ENCODE measurements at places on chromosomes 13 and 19.

- no peak for DNase-seq
Observed at GRCh38 chr13:111661052-111661451, 340.6 kb downstream of the TEX29 start.

DNA sequence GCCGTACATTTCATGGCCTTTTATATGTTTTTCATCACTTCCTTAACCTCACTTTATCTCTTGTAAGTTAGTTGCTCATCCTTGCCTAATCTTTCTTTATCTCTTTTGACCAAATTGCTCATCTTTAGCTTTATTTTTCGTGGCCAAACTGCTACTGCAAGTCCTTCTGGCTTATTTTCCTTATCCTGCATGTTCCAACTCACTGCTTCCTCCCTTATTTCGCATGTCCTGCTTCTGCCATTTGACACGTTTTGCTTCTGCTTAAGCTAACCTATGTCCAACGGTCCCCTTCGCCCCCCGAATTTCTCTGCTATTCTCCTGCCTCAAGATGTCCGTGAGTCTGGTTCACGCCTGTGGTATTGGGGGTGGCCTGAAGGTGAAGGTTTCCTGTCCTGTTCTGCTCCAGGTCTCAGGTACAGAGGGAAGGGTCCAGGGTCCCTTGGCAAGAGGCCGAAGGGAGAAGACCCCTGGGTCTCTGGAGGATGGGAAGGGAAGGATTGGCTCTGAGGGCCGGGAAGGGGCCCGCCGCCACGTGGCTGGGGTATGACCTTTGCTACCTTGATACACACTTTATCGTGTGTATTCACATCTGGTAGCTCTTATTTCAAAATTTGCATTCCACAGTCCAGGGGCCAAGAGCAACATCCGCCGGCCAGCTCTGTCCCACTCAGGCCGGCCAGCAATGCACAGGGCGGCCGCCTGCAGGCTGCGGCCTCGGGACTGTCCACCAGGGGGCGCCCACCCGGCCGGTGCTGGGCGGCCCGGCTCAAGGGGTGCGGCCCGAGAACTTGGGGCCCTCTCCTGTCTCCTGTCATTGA, 2.9 kb upstream of the C19orf85 start:
- peak; percentile 36 for DNase-seq

DNA sequence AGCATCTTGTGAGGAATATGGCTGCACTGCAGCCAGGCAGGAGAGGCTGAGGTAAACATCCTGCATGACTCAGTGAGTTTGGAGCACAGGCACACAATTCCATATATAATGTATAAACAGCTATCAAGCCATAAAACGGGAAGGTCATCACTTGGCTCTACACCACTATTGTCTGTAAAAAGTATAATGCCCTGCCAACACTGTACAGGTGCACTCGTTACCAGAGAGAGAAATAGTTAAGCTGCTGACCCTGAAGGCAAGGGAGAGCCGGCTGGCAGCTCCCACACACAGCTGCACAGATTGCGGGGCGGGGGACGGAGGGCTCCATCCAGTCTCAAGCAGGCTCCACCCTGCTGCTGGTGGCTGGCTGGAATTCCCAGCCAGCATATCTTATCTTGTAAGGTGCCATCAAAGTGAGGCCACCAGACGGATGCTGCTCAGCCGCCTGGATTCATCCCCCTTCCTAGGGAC, 668.1 kb downstream of the SLITRK5 start:
- DNase-seq = no peak

GRCh38 chr19:31054430-31054829, 294.8 kb downstream of the TSHZ3 start:
- no peak for DNase-seq

GRCh38 chr19:33022472-33023116, 42.1 kb downstream of the RHPN2 start:
- no peak for DNase-seq

- no peak for DNase-seq
Observed at GRCh38 chr13:43848001-43848649, 31.4 kb downstream of the CCDC122 start.

DNA sequence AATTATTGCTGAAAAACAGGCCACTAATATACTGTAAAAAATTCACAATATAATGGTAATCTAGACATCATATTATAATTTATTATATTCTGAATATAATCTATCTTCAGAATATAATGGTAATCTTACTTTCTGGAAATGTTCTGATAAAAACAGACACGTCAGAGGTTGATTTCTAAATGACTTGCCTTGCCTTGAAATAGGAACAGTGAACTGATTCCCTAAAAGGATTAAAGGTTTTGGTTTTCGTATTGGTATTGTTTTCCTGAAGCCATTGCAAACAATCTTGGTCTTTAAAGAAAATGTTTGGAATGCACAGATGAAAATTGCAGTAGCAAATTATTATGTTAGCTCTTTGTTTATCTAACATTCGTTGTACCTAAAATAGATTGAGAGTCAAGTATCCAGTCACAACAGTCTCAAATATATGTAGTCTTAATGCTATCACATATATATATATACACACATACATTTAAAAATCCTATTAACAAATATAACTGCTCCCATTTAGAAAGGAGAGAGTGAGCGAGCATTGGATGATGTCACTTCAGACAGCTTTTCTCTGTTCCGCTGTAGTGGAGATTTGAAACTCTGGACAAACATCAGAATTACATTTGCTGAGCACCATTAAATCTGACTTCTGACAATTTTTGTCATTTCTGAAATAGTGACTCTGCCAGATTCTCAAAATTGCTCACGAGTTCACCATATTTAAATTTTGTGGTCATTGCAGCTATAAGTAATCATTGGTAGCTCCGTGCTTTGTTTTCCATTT, 1.7 kb downstream of the ITM2B start:
- DNase-seq = no peak

- DNase-seq = no peak
Observed at GRCh38 chr13:40094056-40094455, 438.6 kb downstream of the COG6 start.

GRCh38 chr19:14655726-14656125, 18.9 kb downstream of the ADGRE3 start:
- no peak for DNase-seq

DNA sequence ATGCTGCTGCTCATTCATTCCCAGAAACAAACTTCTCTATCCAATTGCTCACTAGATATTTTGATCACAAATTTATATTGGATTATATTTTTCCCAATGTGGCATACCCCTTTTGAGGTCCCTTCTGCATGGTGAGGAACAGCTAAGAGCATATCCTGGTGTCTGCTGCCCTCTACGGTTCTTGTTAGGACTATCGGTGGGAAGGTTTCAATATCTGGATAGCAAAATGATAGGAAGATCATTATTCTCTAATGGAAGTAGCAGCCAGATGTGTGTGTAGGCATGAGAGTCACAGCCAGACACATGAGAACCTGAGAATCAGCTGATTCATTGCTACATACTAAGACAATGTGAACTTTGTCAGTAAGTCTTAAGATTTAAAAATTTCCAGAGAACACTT, 1422.4 kb upstream of the MIR17HG start:
- DNase-seq = no peak

- no peak for DNase-seq
Observed at GRCh38 chr13:46032341-46032740, 20.2 kb downstream of the ZC3H13 start.

- no peak for DNase-seq
Observed at GRCh38 chr13:26502826-26503225, 54.7 kb upstream of the WASF3 start.

DNA sequence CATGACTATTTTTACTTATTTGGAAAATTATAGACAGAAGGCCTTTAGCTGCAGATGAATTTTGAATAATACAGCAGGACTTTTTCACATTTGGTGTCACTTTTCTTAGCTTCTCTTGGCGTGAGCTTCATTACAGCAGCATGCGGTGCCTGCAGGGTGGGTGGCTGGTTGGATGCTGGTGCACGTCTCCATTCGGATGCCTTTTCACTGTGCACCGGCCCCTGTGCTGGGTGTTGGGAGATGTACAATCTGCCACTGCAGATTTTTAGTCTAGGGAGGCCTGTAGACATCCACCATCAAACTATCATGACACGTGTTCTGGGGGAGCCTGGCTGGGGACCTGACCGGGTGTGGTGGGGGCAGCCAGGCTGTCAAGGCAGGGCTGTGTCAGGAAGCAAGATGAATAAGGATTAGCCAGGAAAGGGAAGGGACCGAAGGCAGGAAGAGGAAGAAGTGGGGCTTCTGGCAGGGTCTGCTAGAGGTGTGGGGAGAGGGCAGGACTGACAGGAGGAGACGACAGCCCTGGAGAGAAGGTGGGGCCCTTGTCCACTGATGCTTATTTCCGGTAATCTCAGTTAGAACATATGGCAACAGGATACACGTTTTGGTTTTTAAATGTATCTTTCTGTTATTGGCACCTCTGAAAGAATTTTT, 88.8 kb downstream of the ARHGEF7 start:
- DNase-seq = no peak

- DNase-seq = no peak
Observed at GRCh38 chr19:16952046-16952445, 63.2 kb downstream of the F2RL3 start.
